ENCODE measurements at places on chromosomes 1 and 21.

GRCh38 chr1:230204842-230205241 is 137.8 kb downstream of the GALNT2 start:
- no peak for DNase-seq

GRCh38 chr1:36576118-36576517 is 93.4 kb upstream of the CSF3R start:
- no peak for DNase-seq

DNA sequence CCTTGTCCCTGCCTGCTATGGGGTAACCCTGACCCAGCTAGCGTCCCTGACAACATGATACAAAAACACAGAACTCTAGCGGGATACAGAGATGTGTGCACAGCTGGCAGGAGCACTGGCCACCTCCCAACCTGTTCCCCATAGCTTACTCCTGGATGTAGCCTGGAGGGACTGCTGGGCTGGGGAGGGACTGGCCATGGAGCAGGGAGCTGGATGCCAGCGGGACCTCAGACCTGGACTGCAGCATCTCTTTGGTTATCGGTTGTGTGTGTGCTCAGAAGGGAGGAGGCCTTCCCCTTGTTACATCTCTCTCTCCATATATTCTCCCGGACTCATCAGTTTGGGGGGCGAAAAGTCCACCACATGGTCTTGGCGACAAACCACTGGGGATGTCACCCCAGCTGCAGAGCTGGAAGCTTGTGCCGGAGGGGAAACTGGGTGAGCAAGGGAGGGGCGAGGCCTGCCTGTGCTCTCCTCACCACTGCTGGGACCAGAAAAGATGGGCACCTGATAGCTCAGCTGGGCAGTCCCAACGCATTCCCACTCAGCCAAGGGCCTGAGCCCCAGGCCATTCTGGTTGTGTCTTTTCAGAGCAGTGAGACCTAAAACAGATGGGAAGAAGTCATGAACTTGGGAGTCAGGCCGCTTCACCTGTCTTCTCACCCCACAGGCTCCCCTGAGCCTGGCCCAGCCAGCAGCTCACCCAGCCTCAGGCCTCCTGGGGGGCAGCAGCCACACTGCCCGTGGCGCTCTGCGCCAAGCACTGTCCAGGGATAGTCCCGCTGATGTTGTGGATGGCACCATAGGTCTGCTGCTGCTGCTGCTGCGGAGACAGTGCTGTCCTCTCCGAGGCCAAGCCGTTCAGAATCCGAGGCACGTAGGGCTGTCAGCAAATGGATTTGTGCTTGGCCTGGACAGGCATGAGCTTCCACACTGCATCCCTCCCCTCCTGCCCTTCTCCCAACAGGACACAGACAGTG is 35.6 kb downstream of the TMEM63A start:
- no peak for DNase-seq

GRCh38 chr1:27455139-27455811 is 34.7 kb downstream of the WASF2 start:
- no peak for DNase-seq

GRCh38 chr1:201753492-201753891 is 75.5 kb upstream of the IPO9 start:
- DNase-seq = no peak

DNA sequence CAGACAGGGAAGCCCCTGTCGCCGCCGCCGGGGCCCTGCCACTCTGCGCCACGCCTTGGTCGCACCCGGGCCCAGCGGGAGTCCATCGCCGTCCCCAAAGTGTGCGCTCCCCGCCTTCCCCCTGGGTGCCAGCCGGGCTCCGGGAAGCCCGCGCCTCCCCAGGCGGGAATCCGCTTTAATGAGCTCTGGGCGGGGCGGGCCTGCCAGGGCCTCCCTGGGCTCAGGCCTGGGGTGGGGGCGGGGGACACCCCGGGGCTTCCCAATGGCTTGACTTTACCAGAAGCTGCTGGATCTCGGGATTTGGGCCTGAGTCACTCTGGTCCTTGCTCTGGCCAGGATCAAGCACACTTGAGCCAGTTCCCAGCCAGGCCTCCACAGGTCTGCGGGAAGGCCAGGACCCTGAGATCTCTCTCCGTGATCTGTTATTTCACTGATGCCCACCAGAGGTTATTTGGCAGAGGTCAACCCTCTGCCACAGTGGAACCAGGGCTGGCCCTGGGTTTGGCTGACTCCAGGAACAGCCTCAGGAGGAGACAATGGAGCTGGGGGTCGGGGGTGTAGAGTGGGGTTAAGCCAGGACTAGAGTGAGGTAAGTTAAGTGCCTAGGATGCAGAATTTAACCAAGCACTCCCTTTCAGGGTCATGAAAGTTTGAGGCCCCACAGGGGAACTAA is 178.4 kb upstream of the EDN2 start:
- no peak for DNase-seq

GRCh38 chr1:8097077-8097799 is 71.1 kb upstream of the ERRFI1 start:
- DNase-seq = no peak

DNA sequence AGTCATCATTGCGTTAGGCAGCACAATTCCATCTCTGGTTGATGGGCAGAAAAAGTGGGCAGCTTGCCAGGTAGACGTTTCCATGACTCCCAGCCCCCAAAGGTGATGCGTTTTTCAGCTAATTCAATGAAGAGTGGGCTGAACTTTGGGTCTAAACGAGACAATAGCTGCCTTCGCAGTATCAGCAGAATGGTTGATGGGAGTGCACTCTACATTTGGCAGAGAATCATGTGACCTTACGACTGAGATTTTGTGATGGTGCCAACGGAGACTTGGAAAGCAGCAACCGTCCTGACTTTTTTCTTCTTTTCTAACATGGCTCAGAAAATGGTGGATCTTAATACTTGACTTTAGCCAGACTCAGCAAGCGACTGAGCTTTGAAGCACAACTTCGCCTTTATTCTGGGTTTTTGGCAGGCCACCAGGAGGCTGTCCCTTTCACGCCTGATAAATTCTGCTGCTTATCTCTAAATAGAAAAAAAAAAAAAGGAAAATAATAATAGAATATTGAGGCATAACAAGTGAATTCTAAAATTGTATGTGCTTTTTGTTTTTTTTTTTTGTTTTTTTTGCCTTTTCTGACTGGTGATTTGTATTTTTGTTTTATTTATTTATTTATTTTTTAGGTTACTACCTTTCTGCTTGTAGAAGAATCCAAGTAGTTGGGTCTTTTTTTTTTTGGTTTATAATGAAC is 804.8 kb downstream of the USP25 start:
- DNase-seq = no peak

DNA sequence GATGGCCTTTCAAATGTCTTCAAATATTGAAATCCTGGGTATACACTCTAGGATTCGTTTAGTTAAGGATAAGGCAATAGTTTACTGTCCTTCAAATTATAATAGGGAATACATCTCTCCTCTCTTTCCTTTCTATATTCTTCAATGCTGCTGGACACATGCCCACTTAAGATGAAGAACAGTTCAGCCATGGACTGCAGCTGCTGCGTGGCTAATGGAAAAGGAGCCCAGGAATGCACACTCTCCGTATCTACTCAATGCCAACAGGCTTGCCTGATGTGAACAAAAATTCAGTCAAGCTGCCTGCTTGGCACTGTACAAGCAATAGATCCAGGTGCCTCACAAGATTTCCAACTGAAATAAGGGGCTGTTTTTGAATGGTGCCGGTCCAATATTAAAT is 321.2 kb upstream of the LYPLAL1 start:
- DNase-seq = no peak

GRCh38 chr21:20388400-20388799 is 609.8 kb upstream of the NCAM2 start:
- DNase-seq = no peak

GRCh38 chr1:235818632-235819136 is 48.0 kb downstream of the LYST start:
- no peak for DNase-seq

DNA sequence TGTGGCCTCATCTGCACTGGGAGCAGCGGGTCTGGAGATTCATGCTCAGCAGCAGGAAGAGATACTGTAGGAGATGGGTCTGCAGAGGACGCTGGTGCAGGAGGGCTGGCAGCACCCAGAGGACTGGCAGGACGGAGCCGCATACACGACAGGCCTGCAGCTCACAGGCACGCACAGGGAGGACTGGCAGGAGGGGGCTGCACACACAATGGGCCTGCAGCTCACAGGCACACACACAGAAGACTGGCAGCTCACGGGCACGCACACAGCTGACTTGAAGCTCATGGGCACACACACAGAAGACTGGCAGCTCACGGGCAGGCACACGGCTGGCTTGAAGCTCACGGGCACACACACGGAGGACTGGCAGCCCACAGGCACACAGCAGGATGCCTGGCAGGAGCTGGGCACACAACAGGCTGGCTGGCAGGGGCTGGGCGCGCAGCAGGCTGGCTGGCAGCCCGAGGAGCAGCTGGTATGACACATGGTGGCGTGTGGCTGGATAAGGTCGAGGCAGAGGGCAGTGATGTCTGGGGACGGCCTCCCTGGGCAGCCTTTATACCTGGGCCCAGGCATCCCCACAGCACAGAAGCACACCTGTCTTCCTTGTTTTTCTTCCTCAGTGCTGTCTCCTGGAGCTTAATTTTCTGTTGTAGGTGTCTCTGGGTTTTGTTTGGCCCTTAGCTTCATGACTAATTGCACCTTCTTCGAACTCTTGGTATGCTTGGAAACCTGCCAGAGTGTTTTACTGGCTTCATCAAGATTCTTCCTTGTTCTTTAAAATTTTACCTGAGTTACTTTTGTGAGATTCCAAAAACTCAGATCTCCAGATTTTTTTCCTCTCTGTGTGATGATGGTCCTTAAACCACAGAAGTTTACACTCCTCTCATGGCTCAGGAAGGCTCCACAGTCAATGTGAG is at the start of gene KRTAP12-2:
TSS of gene KRTAP12-2 (minus strand) at position 527 of the 920 bp plus-strand sequence. CDS start at position 486, 41 bp downstream.
- DNase-seq = no peak

- DNase-seq = no peak
Observed at GRCh38 chr1:226034482-226034881, 28.0 kb upstream of the H3-3A start.

- no peak for DNase-seq
Observed at GRCh38 chr21:36891692-36892091, 74.8 kb downstream of the HLCS start.

DNA sequence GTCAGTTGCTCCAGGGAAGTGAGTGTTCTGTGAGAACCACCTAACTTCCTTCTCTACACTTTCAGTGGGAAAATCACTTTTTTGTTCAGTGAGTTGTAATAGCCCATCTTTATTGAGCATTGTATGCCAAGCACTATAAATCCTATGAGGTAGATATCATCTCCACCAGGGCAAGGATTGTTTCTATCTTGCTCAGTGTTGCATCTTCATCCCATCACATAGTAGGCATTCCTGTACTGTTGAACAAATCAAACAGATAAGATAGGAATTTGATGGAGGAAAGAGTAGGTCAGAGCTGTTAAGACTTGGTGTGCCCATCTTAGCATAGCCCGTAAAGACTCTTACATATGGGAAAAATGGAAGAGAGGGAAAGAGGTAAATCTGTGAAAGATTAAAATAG is 2.9 kb upstream of the PIGV start:
- no peak for DNase-seq

- DNase-seq = no peak
Observed at GRCh38 chr1:112472142-112472541, 36.6 kb upstream of the WNT2B start.

DNA sequence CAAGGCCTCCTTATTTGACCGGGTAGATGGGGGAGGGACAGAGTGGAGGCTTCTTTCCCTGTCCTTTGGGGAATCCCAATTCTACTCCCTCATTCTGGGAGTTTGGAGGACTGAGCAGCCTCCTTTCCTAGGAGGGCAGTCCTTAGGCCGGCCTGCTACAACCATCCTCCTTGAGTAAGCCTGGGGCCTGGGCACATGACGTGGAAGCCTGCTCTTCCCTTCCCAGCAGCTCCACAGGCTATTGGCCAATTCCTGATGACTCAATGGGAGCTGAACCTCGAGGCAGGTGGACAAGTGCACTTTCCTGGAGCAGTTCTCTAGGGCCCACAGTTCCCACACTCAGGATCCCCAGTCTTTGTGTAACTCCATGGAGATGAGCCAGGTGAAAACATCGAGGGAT is 3.1 kb downstream of the KCNA10 start:
- no peak for DNase-seq

GRCh38 chr1:94679332-94680038 is 137.9 kb upstream of the F3 start:
- DNase-seq = no peak

- DNase-seq = no peak
Observed at GRCh38 chr1:243950166-243950565, 100.1 kb upstream of the AKT3 start.
